Stimulated activated CD8-positive, alpha-beta memory T cell treated with anti-CD3 and anti-CD28 coated beads, Interleukin-7, amount 100 ng/mL, for 1 hour (primary cell): ENCODE measurements at places on chromosomes 5 and 9.

- no peak for DNase-seq
These were observed 7.1 kb downstream of the LRRC70 start for GRCh38 chr5:62585751-62586150.

GRCh38 chr5:32859211-32859641 lies 148.1 kb downstream of the NPR3 start:
- no peak for DNase-seq

GRCh38 chr9:23586906-23587305 lies 239.1 kb downstream of the ELAVL2 start:
- DNase-seq = no peak

GRCh38 chr9:89026876-89027275 lies 35.6 kb downstream of the S1PR3 start:
- no peak for DNase-seq

DNA sequence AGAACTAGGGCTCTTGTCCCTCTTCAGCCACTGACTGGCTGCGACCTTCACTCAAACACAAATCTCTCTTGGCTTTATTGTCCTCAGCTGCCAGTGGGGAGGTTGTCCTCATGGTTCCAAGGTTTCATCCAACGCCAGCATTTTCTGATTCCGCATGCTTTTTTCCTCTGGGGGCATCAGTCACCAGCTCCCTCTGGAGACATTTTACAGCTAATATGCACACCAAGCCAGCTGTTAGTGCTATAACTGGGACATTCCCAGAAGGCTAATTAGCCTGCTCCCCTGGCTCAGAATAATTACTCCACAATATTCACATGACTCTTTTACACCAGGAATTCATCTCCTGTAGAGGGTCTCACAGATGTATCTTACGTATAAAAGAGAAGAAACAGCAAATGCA lies 193.6 kb upstream of the ANKRD55 start:
- no peak for DNase-seq

DNA sequence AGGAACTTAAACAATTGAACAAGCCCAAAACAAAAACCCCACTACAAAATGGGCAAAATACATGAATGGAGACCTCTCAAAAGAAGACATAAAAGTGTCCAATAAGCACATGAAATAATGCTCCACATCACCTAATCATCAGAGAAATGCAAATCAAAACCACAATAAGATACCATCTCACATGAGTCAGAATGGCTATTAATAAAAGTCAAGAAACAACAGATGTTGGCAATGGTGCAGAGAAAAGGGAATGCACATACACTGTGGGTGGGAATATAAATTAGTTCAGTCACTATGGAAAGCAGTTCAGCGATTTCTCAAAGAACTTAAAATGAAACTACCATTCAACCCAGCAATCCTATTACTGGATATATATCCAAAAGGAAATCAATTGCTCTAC lies 337.4 kb upstream of the GRIA1 start:
- no peak for DNase-seq
